ENCODE measurements at places on chromosomes 16 and 17.

- no peak for DNase-seq
Observed at GRCh38 chr17:5065227-5065744, 13.0 kb upstream of the ZFP3 start.

DNA sequence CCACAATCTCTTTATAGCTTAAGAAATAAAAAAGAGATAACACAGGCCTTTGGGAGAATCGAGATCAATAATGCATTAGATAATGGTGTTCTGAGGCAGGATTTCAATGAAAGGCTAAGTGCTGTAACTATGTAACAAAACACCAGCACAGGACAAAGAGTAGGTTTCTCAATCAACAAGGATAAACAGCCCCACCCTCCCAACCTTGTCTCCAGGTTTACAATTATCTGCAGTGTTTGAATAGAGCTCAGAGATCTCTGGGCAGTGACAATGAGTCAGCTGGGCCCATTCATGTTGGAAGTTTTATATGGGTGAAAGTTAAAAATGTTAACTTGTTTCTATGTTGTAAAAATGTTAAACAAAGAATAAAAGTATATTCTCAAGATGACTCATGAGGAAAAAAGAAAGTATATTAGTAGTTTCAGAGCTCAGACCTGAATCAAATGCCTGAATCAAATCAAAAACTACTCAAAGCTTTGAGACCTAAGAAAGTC is 17.0 kb upstream of the KRT20 start:
- no peak for DNase-seq

DNA sequence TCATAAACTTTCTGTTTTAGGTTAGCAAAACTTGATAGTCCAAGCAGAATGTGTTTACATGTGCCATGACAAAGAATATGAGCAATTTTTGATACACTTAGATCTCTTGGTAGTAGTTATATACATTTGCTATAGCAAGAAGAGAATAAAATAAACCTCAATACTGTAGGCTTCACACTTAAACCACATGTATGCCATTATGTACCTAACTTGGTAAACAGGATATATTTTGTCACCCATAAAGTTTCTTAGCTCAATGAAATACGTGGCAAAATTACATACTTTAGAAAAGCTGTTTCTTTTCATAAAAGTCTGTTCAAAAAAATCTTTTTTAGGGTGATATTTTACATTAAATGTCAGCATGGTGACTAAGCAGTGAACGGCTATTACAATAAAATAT is 184.7 kb downstream of the MYO1D start:
- no peak for DNase-seq

DNA sequence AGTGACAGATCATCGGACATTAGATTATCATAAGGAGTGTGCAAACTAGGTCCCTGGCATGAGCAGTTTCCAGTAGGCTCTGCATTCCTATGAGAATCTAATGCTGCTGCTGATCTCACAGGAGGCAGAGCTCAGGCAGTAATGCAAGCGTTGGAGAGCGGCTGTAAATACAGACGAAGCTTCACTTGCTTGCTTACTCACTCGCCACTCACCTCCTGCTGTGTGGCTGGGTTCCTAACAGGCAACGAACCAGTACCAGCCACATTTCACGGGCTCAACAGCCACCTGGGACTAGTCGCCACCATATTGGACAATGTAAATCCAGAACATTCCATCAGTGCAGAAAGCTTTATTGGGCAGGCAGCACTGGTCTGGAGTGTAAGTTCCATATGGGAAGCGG is 7.7 kb downstream of the JPH3 start:
- no peak for DNase-seq

GRCh38 chr16:51272420-51272819 is 121.3 kb upstream of the SALL1 start:
- no peak for DNase-seq
